ENCODE measurements at places on chromosomes 3 and 15.

DNA sequence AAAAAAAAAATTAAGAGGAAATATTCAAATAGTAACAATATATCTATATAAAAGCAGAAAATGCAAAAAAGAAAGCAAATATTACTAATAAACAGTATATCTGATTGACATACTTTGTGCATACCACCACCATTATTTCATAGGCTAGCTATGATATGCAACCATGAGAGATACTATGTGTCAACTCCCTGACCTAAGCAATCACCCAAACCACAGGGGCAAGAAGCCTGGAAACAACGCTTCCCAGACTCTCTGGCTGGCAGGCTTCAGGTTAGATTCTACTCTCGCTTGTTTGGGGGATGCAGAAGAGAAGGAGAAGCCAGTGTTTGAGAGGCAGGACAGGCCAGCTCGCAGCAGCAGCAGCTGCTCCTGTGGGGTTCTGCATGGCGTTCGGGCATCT is 169.3 kb upstream of the TPM1 start:
- DNase-seq = no peak

- no peak for DNase-seq
Measured at GRCh38 chr3:26307787-26308186, 314.8 kb upstream of the LRRC3B start.

DNA sequence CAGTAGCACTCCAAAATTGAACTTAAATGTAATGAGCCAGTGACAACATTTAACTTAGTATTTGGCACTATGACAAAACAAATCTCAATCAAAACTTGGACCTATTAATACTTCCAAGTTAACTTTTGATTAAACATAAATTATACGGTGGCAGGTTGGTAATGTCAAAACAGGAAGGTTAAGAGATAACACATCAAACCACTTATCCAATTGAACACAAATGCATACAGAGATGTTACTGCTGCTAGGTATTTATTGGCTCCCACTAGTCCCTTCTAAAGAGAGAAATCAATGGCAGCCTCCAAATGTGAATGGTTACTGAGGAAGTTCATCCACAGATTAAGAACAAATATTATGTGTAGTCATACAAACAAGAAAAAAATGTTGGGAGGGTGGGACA is 1.8 kb downstream of the GSK3B start:
- DNase-seq = no peak

- peak; percentile 5 for DNase-seq
Measured at GRCh38 chr3:160697637-160698380, 20.8 kb downstream of the ARL14 start.
